Myocyte (in vitro differentiated cells): ENCODE measurements at places on chromosomes 4 and X.

GRCh38 chrX:18668071-18668835, 3.7 kb downstream of the RS1 start:
- peak; percentile 15 for DNase-seq

- DNase-seq = peak; percentile 21
Observed at GRCh38 chr4:88457307-88458103, 586 bp downstream of the HERC5 start.

DNA sequence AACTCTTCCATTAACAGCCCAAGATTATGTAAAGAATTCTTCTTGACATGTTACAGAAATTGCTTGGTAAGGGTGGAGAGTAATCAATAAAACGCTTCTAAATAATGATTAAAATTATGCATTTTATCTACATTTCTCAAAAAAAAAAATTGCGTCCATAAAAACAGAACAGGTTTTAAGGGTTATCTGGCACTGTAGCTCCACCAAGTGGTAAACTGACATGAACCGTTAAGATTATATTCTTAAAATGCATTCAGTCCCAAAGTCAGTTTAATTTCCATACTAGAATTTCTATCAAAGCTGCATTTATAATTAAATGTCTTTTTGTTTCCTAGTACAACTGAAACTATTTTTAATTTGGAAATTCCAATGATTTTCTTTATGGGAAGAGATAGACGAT, 214.0 kb upstream of the UGT8 start:
- DNase-seq = peak; percentile 51

DNA sequence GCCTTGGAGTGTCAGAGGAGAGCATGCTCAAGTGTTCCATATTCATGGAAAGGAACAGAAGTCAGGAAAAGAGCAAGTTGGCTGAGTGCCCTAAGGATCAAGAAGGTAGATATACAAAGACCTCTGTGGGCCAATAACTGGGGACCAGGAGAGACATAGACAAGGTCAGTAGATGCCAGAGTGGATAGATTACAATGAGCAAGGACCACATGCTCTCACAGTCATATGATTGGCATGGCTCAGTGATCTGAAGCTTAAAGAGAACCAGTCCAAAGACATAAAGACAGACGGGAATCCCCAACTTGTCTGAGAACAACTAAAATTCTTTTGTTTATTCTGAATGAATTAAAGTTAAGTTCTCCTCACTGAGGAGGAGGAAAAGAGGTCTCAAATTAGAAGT, 289.7 kb downstream of the HS3ST1 start:
- no peak for DNase-seq

DNA sequence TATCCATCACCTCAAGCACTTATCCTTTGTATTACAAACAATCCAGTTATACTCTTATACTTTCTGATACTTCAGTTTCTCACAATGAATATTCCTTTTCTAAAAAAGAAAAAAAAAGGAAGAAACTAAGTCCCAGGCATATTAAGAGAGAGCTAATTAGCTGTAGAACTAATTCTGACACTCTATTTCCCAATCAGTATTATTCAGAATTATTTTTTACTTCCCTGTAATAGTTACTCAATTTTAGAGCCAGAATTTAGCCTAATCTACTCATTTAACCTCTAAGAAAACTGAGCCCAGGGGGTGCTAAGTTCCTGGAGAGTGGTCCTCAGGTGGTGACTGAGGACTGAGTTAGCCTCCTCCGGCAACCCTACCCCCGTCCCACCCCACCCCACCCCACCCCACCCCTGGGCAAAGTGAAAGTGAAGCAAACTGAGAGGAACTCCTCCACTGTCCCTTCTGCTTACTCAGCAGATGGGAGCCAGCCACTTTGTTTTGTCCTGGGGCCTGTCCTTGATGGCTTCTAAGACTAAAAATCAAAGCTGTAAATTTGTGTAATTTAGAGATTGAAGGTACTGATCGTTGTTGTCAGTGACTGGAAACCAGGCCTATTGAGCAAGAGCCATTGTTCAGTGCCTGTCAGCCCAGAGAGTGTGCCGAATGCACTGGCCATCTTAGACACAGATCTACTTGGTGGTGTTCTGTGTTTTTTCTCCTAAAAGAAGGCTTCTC, 162.1 kb downstream of the CBR4 start:
- DNase-seq = no peak

DNA sequence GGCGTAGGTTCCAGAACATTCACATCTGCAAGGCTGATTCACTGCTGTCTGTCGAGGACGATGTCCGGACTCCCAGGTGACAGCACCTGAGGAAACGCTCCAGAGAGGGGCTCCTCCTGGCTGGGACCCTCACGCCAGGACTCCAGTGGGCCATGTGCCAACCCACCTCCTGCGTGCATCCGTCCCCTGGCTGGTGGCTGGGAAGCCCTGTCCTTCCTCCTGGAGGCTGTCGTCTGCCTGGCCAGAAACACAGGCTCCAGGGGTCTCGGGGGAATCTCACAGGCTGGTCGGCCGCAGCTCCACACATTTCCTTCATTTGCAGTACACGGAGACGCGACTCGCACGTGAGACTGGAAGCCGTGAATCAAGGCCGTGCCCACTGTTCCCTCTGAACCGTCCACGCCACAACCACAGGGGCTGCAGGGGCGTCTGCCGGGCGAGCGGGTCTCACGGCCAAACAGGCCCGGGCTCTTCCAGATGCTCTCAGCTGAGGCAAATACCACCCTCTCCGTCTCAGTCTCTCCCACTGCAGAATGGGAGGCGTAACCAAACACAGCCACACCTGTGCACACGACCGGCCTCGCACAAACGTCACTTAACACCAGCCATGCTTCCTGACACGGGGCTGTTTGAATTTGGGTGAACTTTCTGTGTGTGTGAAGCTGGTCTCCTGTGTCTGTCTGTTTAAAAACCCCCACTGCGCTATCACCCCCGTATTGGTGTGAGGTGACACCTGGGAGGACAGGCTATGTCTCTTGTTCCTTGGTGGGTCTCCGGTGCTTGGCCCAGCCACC, 38.7 kb upstream of the MXD4 start:
- no peak for DNase-seq

- DNase-seq = no peak
Observed at GRCh38 chr4:153573221-153573620, 107.1 kb downstream of the TMEM131L start.

- peak; percentile 84 for DNase-seq
Observed at GRCh38 chr4:145679991-145680455, at the start of gene C4orf51. Gene C4orf51 (plus strand): TSS chr4:145680146. CDS start chr4:145680204, 58 bp downstream.

DNA sequence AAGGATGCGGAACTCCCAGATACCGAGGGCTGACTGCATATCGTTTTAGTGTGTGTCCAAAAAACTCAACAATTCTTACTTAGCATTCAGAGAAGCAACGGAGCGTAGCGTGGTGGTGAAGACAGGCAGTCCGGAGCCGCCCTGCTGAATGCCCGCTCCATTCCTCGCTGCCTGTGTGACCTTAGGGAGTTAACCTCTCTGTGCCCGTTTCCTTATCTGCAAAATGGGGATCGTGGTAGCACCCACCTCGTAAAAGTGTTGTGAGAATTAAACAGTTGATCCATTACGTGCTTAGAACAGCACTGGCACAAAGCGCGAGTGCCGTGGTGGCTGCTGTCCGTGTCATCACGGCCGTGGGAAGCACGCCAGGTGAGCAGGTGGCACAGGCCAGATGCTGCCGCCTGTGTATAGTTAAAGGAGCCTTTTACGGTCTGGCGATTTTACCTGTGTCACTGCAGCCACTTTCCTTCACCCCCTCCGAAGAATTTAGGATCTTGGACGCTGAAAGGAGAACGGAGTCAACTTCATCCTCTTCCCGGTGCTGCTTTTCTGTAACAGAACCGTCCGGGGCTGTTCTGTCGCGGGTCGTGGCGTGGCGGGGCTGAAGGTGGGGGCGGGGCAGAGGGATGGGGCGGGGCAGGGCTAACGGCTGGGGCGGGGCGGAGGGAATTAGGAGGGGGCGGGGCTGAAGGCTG, 885 bp downstream of the CCDC110 start:
- DNase-seq = peak; percentile 59

- DNase-seq = no peak
Observed at GRCh38 chr4:95532305-95532704, 16.5 kb downstream of the UNC5C start.

GRCh38 chr4:183139058-183139750, 40.1 kb downstream of the WWC2 start:
- DNase-seq = no peak

DNA sequence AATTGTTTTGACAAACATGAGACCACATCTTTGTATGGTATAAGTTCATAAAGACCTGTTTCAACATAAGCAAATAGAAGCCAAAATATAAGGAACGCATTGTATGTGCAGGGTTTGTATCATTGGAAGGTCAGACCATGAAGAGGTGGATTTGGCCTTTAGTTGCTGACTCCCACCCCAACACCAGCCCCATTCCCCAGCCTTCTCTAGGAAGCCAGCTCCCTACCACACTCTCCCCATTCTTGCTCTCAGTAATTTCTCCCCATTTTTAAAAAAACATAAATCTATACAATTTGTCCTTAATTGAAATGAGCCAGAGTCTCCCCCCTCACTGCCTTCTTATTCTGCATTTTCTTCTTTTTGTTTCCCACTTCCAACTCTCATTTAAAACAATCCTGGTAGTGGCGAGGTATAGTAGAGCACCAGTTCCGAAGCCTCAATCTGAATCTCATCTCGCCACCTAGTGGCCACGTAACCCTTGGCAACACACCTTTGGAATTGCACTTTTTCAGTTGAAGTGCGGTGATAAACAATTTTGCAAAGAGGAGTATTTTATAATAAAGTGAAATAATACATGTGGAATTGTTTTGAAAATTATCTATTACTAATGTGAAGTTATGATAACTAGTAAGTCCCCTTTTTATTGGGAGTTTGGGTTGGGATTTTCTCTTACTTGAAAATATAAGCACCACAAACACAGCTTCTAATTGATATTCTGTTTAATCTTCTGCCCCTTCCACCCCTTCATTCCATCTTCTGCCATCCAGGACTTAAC, 126.6 kb downstream of the ASB9 start:
- DNase-seq = peak; percentile 31

DNA sequence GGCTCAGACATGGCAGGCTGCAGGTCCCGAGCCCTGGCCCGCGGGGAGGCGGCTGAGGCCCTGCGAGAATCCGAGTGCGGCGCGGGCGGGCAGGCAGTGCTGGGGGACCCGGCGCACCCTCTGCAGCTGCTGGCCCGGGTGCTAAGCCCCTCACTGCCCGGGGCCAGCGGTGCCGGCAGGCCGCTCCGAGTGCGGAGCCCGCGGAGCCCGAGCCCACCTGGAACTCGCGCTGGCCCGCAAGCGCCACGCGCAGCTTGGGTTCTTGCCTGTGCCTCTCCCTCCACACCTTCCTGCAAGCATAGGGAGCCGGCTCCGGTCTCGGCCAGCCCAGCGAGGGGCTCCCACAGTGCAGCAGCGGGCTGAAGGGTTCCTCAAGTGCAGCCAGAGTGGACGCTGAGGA, 97.5 kb downstream of the QDPR start:
- no peak for DNase-seq

- DNase-seq = peak; percentile 63
Observed at GRCh38 chr4:20251796-20252655, at the start of gene SLIT2. Gene SLIT2 (plus strand): TSS chr4:20251905. CDS start chr4:20253816, 1,911 bp downstream.

GRCh38 chr4:140837736-140838135, 81.6 kb upstream of the TBC1D9 start:
- no peak for DNase-seq

- DNase-seq = no peak
Observed at GRCh38 chr4:41799126-41799525, 50.6 kb upstream of the PHOX2B start.

- no peak for DNase-seq
Observed at GRCh38 chrX:99703473-99703872, 706.6 kb downstream of the PCDH19 start.

- no peak for DNase-seq
Observed at GRCh38 chrX:11566789-11567188, 98.9 kb downstream of the ARHGAP6 start.

GRCh38 chrX:153726286-153727122, 1.8 kb downstream of the ABCD1 start:
- DNase-seq = peak; percentile 88

GRCh38 chrX:65828599-65828998, 161.1 kb downstream of the MSN start:
- DNase-seq = no peak

DNA sequence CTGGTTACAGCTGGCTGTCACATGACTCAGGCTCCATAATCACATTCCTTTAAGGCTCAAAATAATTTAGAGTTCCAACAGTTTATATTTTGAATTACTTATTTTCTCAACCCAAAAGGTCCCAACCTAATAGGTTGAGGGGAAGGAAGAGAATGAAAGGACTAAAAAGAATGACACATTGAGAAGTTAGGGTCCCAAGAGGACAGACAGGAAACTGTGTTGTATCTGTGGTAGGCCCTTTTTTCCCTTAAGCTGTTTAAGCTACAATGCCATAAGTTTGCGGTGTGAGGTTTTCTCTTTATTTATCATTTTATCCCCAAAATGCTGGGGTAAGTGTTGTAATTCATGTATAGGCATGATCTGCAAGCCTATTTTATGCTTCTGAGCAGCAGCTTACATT, 290.2 kb downstream of the ZNF674 start:
- no peak for DNase-seq

DNA sequence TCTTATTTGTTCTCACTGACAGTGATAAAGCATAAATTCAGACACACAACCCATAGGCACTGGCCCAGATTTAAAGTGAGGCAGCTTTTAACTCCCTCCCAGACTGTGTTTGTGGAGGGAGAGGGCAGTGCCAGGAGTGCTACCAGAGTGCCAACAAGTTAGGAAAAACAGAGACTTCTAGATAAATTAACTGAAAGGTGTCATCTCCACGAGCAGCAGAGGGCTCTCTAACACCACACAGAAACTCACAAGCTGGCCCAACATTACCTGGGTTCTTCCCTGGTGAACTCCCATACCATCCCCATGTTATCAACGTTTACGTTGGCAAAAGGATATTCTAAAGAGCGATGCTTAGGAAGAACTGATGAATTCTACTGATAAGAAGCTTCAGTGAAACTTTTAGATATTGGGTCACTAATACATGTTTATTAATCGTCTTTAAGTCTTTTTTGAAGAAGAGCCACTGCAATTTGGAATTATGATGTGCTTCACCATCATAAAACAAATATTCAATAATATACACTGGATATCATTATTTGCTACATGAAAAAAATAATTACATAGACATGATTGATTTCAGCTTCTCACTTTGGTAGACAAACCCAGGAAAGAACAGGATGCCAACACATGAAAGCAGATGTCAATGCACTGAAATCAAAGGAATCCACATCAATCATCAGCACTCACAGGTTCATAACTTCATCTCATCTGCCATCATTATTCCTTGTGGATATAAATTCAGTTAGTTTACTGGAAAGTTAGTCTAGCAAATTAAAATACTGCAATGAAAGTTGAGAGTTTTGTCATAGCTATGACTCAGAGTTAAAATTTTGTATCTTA, 121.2 kb upstream of the NAP1L5 start:
- peak; percentile 51 for DNase-seq

- DNase-seq = no peak
Observed at GRCh38 chrX:95903975-95904374, 780.7 kb upstream of the DIAPH2 start.

DNA sequence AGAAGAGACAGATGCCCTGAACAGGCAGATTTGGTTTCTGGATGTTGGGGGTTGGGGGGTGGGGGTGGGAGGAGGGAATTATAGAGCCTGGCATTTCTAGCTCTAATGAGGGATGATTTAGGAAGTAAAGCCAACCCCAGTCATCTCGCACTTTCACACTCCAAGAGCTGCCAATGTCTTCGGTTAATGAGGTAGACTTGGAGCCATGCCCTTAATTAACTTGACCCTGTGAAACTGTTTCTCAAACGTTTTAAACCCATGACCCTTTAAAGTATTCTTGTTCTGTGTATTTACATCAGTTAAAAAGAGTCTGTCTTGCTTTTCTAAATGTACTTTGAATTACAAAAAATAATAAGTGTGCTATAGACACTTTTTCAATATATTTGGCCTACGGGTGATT, 466.9 kb downstream of the FAT4 start:
- DNase-seq = no peak
